ENCODE measurements at places on chromosomes 2 and 18.
A peak's percentile ranks its signal among the peaks of the same experiment; 100 is the strongest.

- no peak for DNase-seq
Measured at GRCh38 chr2:212097001-212097400, 441.6 kb downstream of the ERBB4 start.

DNA sequence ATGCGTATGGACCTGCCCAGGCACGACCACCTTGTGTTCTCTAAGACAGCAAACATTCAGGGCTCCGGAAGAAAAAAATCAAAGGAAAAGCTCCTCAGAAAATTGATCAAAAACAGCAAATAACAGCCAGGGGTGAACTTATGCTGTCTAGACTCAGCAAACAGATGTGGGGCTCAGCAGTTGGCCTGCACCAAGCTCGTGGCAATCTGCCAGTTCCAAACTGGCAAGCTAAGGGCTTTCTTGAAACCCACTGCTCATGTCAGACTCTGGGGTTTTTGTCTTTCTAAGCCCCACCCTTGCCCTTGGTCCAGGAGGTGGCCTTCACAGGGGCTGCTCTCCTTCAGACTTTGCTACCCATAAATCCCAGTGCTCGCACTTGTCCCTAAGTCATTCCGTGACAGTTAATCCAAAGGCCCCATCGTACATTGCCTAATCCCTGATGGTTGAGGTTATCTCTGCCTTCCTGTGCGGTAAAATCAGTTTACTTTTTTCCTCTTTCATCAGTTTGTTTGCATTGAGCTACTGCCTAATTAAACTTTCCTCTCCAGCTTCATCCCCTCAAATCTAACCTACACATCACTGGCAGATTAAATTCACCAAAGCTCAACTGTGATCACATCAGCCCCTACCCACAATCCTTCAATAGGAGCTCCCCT is 408.0 kb downstream of the LRATD1 start:
- no peak for DNase-seq

DNA sequence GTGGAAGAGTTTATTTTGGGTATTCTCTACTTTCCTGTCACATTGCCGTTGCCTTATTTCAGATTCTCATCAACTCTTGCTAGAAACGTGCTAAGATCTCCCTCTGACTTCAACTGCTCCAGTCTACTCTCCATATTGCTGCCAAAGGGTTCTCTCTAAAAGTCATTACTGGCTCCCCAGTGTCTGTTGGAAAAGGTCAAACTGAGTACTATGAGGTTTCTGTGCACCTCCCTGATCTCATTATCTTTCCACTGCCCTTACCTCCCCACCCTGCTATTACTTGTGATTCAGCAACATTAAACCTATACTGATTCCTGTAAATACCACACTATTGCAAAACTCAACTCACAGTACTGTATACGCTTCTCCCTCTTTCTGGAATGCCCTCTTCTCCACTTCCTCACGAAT is 1.9 kb upstream of the KRCC1 start:
- DNase-seq = no peak

- no peak for DNase-seq
Measured at GRCh38 chr2:97998431-97999005, 2.8 kb upstream of the TMEM131 start.

GRCh38 chr2:9260464-9260918 is 53.9 kb downstream of the ASAP2 start:
- no peak for DNase-seq

DNA sequence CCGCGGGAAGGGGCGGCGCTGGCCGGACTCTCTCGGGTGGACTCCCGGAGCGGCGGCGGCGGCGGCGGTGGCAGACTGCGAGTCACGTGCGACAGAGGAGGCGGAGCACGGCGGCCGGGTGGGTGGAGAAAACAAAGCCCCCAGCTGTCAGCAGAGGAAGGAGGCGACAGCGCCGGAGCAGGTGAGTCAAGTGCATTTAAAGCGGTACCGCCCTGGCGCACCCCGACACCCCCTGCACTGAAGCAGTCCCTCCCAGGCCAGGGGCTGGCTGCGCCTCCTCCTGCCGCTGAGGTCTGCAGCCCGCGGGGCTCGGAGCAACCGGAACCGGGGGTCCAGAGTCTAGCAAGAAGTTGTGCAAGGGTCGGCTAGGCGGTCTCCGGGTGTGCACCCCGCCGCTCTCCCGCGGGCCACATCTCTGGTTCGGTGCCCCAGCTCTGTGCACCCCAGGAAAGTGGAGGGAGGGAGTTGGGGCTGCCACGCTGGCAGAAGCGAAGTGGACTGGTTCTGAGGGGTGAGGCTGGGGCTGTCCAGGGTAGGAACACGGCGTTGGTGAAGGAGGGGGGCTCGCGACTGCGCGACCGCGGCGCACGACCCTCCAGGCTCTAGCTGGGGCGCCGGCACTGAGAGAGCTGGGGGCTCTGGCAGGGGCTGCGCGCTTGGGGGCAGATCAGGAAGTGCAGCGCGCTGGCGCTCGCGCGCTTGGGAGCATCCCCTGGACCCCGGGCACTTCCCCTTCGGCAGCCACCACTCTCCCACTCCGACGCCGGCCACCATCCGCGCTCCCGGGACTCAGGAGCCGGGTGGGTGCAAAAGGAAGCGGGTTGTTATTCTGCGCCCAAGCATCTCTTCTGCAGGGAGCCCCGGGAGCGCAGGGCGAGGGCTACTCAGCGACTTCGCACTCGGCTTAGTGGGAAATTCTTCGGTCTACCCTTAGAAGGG is 64.0 kb upstream of the MAPRE2 start:
- DNase-seq = peak; percentile 75

DNA sequence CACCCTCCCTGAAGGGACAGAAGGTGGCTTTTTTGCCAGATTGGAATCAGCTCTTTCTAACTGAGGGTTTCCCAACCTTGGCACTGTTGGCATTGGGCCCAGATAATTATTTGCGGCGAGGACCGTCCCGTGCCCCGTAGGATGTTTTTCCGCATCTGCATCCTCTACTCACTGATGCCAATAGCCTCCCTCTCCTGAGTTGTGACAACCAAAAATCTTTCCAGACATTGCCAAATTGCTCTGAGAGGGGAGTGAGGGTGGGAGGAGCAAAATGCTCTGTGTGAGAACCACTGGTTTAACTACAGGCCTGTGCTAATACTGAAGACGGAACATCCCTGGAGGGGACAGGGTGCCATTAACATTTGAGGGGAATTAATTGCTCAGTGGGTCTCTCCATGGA is 33.6 kb upstream of the GLI2 start:
- DNase-seq = no peak

DNA sequence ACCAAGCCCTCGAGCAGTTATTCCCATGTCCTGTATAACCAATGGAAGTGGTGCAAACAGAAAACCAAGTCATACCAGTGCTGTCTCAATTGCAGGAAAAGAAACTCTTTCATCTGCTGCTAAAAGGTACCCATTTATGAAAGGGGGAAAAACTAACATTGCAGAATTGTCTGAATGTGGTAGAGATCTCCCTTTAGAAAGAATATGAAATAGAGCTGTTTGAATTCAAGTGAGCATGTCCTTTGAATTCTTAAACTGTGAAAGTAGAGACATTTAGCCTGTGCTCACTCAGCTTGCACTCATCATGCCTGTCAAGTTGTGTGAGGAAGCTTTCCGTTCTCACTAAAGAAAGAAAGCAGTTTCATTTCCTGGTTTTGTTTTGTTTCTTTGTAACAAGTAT is 87.4 kb downstream of the EML4 start:
- peak; percentile 24 for DNase-seq

DNA sequence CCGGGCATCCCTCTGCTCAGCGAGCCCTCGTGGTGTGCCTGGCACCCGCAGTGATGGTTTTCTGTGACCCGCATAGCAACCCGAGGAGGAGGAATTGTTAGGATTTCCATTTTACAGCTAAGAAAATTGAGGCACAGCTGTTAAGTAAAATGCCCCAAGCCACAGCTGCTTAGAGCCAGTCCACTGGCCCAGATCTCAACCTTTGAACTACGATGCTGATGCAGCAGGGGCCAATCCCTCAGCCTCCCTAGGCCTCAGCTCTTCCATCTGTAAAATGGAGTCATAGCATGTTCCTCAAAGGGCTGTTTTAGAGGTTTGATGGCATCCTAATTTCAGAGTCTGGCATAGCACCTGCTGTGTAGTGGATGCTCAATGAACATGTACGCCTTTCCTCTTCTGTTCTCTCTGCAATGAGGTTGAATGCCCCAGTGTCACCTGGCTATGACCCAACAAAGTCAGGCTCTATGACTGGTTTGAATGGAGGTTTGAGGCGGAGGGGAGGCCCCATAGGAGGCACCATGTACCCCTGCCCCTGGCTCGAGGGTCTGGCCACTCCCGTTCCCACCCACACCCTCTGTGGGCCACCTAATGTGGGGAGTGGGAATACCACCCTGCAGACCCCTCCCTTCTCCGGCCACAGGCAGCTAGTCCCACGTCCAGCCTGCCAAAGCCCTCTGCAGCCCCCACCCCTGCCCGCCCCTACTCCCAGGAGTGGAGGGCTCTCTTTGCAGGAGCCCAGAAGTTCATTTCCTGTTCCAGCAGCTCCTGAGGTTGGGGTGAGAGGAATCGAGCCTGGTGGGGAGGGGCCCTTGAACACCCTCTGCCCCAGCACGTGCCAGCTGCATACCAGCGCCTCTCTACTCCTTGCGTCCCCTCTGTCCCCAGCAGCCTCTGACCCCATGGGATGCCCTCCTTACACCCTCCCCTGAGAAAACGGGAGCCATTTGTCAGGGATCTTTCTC is 31.0 kb downstream of the INHBB start:
- DNase-seq = no peak

GRCh38 chr2:98376996-98377395 is 30.7 kb downstream of the CNGA3 start:
- no peak for DNase-seq

- no peak for DNase-seq
Measured at GRCh38 chr18:22524783-22525182, 107.1 kb upstream of the CTAGE1 start.

- peak; percentile 86 for DNase-seq
Measured at GRCh38 chr2:8678731-8679566, 2.9 kb upstream of the ID2 start.

- DNase-seq = no peak
Measured at GRCh38 chr2:169579044-169579443, 5.1 kb upstream of the PPIG start.

DNA sequence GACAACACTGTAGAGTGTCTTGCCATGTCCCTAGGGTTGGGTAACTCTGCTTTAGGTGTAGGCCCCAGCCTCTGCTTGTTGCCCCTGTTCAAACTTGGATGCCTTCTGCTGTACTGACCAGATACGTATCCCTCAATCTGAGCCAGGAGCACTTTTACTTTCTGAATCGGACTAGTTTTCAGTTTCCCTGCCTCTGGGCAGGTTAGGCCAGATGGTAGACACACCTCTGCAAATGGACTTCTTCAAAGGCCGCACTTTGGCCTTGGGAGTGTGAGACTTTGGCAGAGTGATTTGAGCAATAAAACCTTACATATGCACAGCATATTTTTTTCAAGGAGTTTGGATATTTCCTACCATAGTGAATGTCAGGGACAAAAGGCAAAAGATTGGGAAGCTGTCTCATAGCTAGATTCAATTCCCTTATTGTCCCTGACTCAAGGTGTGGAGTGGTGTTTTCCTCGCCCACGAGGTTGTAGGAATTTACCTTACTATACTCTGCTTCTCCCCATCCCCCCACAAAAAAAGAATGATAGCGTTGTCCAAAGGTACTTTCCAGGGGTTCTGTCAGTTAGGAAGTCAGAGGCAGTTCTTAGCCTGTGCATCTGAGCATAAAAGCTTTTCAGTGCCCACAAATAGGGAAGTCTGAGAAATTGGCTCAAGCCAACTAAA is 15.3 kb upstream of the PARD3B start:
- no peak for DNase-seq

DNA sequence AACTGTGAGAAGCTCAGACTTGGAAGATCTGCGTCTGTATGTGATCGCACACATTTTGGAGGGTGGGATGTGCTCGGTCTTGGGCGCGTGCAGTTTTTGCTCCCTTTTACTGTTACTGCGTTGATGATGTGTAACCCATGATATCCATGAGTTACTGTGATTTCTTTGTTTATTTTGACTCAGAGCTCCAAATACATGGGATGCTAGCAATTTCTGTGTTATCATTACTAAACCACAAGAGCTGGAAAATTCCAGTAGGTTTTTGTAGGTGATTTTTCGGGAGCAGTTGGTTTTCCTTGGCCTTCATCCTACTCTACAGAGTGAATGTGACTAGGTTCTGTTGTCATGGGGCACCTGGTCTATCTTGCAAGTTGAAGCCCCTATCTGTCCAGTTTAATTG is 124.2 kb downstream of the AGAP1 start:
- no peak for DNase-seq

GRCh38 chr2:100584816-100585215 is 22.0 kb downstream of the PDCL3 start:
- peak; percentile 30 for DNase-seq

DNA sequence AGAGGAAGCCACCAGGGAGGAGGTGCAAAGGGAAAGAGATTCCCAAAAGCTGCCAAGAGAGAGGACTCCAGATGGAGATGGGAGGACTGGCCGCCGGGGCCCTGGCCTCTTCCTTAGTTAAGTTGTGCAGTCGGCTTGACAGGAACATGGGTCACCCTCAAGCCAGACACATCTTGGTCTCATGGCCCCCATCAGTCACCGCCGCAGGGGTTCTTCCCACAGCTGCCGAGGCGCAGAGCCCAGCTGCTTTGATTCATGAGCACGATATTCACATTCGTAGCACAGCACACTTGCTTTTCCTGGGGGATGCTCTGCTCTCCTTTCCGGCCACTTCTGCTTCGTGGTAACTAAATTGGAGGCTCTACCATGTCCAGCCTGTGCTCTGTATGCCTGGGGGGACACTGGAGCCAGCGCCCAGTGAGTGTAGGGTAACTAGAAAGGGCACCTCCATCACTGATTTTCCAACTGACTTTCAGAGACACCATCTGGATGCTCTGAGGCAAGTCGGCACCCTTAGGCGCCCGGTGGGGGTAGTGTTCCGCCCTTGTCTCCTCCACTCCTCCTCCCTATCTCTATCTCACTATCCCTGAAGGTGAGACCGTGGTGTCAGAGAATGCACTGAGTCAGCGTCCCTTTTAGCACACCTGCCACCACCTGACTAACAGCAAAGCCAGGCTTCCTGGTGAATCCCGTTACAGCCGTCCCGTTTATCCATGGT is 13.3 kb downstream of the TWIST2 start:
- no peak for DNase-seq

- DNase-seq = no peak
Measured at GRCh38 chr2:182584462-182584861, 131.6 kb upstream of the DNAJC10 start.

DNA sequence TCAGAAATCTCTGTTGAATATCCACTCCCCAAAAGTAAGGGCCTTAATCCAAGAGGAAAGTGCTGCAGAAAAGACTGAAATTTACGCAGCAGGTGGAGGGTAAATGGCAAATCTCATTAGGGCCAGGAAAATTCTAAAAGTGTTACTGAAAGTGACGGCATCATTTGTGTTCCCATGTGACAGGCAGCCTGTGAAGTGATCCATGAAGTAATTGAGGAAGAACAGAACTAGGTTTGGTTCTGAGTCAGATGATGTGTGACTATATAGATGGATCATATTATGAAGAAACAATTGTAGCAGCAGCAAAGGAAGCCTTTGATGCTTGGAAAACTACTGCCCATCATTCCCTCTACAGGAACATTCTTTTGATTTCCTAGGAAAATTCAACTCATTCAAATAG is 401.2 kb downstream of the TGIF1 start:
- no peak for DNase-seq

GRCh38 chr2:172922306-172922705 is 153.3 kb upstream of the MAP3K20 start:
- DNase-seq = no peak

Measured in CD4-positive, alpha-beta T cell treated with Interleukin-21 for 1 hour (primary cell).